ENCODE measurements at places on chromosomes 1 and 21. TPM values are rescaled to one million over a fixed set of nuclear protein-coding genes. Genes with fewer than 3 reads are reported as not detected.
A peak's percentile ranks its signal among the peaks of the same experiment; 100 is the strongest.

ALX3 gene
- total RNA-seq: not detected

SAMD13 gene
- not detected for total RNA-seq

RABIF gene
- total RNA-seq: 15.6 TPM

SLC44A3 gene
- not detected for total RNA-seq

GOLT1A gene
- total RNA-seq: 0.48 TPM

C21orf58 gene
- total RNA-seq: 21.4 TPM

PRKAA2 gene
- not detected for total RNA-seq

TNFAIP8L2 gene
- total RNA-seq: 12.0 TPM

CLEC20A gene
- not detected for total RNA-seq

FOXO6 gene
- total RNA-seq: 0.26 TPM

LIN28A gene
- not detected for total RNA-seq

- ATAC-seq: no peak
These were observed 58.6 kb upstream of the GRIK3 start for GRCh38 chr1:37092937-37093336.

GRCh38 chr1:23407016-23407630 lies 17.4 kb downstream of the TCEA3 start:
- ATAC-seq: no peak

DNA sequence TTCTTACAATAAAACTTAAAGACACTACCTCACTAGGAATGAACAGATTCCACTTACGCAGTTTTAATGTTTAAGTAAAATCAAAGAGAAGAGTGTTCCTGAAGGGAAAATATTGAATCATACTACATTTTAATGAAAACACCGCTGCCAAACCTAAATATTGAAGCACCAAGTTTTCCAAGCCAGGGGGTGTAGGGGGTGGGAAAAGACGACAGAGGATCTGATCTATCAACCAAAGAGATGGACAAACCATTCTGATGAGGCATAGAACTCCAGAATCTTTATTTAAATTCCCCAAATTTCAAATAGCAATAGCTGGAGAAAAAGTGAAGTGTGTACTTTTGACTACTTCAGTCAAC lies 1.2 kb downstream of the ELK4 start:
- ATAC-seq: no peak

DNA sequence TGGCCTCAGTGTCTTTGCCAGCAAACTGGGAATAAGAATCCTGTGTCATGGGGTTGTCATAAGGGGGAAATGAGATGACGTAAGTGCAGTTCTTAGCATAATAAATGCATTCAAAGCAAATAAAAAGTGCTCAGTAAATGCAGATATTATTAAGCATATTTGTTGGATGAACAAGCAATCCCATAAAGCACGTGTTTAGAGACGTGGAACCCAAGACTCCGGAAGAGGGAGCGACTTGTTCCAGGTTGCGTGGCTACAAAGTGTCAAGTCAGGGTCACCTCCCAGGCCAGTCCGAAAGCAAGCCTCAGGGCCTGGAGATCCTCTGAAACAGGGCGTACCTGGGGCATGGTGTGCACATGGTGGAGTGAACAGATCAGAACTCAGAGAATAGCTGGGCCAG lies 58.0 kb upstream of the LAPTM5 start:
- ATAC-seq: no peak

GRCh38 chr1:15089258-15089992 lies 64.1 kb upstream of the TMEM51 start:
- ATAC-seq: no peak

DNA sequence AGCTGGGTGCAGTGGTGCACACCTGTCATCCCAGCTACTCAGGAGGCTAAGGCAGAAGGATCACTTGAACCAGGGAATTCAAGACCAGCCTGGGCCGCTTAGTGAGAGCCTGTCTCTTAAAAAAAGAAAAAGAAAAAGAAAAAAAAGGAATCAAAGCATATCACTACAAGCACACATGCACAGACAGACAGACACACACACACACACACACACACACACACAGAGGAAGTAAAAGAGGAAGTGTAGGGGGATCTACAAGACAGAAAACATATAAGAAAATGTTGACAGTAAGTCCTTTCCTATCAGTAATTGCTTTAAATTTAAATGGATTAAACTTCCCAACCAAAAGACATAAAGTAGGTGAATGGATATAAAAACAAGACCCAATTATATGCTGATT lies 180.3 kb downstream of the FAF1 start:
- no peak for ATAC-seq

GRCh38 chr1:232353001-232353400 lies 276.9 kb downstream of the SIPA1L2 start:
- ATAC-seq: no peak

DNA sequence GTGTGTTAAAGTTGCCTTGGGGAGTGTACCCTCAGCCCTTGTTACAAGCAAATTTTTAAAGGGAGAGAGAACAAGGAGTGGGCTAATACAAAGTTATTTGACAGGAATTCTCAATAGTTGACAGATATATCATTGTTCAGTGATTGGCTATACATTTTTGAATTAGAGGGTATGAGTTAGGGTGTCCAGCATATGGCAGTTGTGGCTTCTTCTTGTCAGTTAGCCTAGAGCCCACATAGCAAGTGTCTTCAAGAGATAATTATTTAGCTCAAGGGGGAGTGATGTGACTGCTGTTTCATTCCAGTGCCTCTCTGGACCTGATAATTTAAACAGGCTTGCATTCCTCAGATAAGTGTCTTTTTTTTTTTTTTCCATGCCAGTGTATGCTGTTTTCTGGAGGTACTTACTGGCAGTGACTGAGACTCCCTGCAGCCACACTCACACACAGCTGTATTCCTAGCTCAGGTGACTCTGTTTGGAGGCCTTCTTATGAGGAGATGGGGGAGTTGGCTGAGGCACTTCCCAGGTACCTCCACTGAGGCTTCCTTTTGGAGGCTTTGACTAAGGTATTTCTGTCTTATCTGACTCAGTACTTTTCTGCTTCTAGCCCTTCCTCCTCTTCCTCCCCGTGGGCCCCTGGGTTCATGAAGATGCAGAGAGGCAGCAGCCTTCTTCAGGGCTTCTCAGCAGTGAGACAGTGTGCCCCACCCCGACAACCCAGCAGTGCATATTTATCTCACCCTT lies 32.3 kb downstream of the IVNS1ABP start:
- peak; percentile 14 for ATAC-seq

- no peak for ATAC-seq
These were observed 82.9 kb downstream of the HLX start for GRCh38 chr1:220962031-220962751.

- no peak for ATAC-seq
These were observed 38.2 kb downstream of the ASTN1 start for GRCh38 chr1:177126267-177126666.

GRCh38 chr1:29811727-29812407 lies 575.5 kb downstream of the PTPRU start:
- no peak for ATAC-seq

- no peak for ATAC-seq
These were observed 7.6 kb upstream of the C1orf74 start for GRCh38 chr1:209791920-209792319.

All from activated T-helper 17 cell treated with anti-CD3 and anti-CD28 coated beads, Interleukin-2, amount 50 U/mL, for 72 hours (primary cell).